ENCODE measurements at places on chromosomes 12 and 14.
A peak's percentile ranks its signal among the peaks of the same experiment; 100 is the strongest.

GRCh38 chr14:99763527-99764221, 29.5 kb upstream of the EML1 start:
- no peak for DNase-seq

DNA sequence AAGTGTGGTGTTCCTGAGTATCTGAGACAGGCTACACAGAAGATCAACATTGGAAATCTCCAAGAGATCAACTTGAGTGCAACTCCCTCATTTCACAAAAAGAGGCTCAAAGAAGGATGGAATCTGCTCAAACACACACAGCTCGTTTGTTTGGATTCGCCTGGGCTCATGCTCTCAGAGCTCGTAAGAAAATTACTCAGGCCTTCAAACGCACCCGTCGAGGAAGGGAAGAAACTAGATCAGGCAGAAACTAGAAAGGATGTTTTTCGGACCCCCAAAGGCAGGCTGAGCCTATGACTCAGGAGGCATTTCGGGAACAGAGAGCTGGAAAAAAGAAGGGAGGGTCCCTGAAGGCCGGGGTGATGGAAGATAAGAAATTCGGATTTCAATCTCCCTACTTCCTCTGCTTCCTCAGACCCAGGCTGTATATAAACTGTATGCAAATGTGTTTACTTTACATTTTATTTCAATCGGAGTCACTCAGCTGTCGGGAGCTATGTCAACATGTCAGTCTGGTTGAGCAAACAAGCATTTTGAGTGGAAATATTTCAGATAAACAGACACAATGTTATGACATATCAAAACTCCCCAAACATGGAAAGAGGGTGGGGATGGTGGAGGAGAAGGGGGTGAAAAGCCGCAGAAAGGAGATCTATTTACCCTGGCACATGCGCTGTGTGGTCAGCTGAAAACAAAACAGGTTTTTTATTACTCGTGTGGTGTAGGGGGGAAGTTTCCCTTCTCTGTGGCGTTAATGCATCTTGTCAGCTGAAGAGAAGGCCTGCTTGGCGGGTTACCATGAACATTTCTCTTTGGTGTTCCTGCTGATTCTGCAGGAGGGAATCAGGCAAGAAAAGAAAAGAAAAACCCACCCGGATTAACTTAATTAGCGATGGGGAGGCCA, 129.1 kb upstream of the TBX3 start:
- peak; percentile 6 for DNase-seq

DNA sequence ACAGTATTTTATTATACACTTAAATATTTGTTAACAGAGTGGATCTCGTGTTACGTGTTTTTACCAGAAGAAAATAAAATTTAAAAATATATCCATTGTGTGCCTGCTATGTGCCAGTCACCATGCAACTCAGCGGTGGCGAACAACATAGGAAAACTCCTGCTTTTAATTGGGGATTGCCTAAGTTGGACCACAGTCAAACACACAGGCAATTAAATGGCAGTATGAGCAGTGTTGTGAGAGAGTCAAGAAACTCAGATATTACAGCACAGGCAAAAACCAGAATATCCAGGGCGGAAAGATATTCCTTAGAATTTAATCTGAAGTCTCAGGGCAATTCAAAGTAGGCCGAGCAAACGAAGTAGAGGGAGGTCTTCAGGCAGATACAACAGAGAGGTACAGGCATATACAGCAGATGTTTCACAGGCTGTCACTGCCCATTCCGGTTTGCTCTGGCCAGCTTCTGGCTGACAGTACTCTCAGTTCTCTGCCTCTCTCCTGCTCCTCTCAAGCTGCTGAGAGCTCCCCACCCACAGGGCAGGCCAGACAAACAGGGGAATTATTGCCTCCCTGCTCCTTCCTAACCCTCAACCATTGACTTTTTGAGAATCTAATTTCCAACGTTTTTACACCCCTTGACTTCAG, 540.2 kb upstream of the TMEM132C start:
- no peak for DNase-seq

DNA sequence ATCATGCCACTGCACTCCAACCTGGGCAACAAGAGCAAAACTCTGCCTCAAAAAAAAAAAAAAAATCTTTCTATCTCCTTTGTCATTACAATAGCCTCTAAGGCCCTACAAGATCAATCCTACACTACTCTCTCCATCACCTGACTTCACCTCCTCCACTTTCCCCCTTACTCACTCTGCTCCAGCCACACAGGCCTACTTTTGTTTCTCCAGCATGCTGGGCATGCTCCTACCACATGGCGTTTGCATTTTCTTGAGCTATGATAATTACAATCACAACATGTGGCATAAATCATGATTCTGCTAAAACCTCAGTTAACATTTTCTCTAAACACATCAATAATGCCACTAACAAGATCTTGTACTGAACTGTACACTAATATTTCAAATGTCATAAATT, 7.8 kb downstream of the PPP1R13B start:
- DNase-seq, result no peak

DNA sequence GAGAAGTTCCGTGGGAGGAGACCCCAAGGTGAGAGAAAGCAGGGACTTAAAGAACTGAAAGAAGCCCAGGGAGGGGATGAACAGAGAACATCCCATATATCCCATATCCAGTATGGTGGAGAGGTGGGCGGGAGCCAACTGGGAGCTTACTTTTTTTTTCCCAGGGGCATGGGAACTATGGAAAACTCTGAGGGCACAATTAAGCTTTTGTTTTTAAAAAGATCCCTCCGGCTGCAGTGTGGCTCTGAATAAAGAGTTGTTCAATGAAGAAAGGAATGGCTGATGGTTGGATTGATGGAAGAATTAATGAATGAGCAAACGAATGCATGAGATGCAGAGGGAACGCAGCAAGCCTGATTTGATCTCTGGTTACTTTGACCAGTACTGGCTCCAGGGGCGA, 12.6 kb downstream of the NTF3 start:
- no peak for DNase-seq

GRCh38 chr12:26239122-26239851, 43.9 kb downstream of the SSPN start:
- peak; percentile 70 for DNase-seq

GRCh38 chr14:20412411-20412810, 890 bp downstream of the TEP1 start:
- DNase-seq, result no peak

DNA sequence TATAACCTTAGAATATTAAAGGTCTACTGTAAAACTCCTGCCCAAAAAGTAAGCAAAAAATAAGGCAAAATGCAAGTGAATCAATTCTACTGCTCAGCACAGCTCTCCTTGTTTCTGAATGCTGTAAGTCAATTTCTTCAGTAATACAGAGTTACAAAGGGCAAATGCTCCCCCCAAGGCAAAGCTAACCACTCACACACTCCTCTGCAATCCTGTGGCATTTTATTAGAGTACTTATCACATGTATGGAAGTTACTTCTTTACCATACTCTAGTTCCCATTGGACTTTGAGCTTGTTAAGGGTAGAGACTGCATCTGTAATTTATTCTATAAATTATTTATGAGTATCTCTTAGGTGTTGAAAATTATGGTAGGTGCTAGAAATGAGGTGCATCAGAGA, 27.2 kb downstream of the SEL1L start:
- DNase-seq, result no peak

DNA sequence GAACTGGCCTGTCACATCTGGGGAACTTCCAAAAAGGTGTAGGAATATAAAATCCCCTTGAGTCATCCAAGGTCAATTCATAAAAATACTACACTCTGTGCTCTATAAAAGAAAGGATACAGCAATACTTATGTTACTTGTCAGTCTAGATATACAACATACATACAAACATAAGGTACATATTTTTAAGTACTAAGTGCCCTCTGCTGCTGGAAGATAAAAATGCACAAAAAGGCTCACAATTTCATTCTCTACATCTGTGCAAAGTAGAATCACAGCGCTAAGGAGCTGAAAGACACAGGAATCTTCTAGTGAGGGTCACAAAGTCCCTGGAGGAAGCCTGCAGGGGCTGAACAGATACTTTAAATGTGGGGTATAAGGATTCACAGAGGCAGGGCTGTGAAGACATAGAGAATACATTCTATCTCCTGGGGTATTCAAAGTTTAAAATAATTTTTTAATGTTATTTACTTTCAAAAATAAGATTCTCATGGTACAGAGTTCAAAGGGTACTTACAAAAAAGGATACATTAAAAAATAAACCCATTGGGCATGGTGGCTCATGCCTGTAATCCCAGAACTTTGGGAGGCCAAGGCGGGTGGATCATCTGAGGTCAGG, 10.2 kb upstream of the GOLGA5 start:
- DNase-seq, result peak; percentile 17

GRCh38 chr14:89702073-89702875, 252.3 kb downstream of the EFCAB11 start:
- DNase-seq, result no peak

DNA sequence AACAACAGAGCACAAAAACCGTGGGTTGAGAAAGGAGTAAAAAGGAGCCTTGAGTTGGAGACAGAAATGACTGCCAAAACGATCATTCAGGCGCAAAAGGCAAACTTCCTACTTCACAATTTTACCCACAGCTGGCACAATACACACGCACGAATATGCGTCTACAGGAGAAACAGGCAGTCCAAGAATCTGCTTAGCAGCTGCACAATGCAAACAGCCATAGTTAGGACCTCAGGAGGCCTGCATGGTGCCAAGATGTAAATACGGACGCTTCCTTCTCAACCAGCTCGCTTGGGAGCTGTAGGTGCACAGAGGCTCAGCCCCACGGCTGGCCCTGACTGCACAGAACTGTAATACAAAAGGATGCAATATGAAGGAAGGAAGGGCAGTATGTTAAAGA, 250.1 kb upstream of the CAND1 start:
- DNase-seq, result no peak

GRCh38 chr14:60092526-60092920, 800 bp downstream of the PCNX4 start:
- peak; percentile 21 for DNase-seq

DNA sequence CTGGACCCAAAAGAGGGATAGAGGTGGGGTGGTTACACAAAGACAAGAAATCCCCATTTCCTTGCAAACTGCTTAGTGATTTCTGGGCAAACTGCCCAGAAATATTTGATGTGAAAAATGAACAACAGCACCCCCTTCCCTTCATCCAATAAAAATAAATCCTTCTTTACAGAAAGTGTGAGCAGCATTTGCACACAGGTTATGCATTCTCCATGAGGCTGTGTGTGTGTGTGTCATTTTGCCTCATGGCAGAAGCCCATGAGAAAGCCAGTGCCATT, 17.2 kb upstream of the NRXN3 start:
- DNase-seq, result no peak

GRCh38 chr12:3225154-3225795, 148.1 kb downstream of the TSPAN9 start:
- no peak for DNase-seq

DNA sequence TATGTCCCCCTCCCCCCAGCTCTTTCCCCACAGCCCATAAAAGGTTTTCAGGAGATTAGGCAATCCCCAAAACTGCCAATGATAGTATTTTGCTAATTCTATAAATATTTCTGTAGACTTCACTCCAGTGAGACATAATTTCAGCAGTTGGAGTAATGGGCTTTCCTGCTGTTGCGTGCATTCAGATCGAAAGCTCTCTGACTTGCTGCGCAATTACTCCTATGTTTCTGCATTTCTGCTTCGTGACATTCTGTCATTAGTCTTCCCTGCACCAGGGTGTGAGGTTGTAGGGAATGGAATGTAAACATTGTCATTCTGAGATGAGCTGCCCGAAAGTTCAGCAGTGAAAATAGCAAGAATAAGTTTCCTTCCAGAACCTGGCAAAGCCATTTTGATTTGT, 58.2 kb downstream of the SAMD4A start:
- DNase-seq, result peak; percentile 28

DNA sequence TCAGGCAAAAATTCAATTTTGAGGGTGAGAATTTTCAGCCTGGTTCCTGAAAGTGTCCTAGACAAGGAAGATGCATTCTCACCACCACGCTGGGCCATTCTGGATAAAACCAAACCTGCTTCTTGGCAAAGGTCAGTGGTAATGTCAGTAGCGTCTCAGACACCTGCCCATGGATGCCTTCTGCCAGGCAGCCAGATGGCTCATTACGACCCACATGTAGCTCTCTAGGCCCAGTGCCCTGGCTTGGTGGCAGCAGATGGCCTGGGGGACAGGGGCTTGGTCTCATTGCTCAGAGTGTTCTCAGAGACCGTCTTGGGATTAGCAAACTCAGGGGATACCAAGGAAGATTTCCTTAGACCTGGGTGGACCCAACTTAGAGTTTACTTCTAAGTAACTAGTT, 105.1 kb downstream of the ARF6 start:
- DNase-seq, result no peak

- DNase-seq, result no peak
Observed at GRCh38 chr12:90611048-90611447, 343.9 kb downstream of the CCER1 start.

GRCh38 chr14:102610968-102611811, 18.7 kb downstream of the RCOR1 start:
- DNase-seq, result no peak

DNA sequence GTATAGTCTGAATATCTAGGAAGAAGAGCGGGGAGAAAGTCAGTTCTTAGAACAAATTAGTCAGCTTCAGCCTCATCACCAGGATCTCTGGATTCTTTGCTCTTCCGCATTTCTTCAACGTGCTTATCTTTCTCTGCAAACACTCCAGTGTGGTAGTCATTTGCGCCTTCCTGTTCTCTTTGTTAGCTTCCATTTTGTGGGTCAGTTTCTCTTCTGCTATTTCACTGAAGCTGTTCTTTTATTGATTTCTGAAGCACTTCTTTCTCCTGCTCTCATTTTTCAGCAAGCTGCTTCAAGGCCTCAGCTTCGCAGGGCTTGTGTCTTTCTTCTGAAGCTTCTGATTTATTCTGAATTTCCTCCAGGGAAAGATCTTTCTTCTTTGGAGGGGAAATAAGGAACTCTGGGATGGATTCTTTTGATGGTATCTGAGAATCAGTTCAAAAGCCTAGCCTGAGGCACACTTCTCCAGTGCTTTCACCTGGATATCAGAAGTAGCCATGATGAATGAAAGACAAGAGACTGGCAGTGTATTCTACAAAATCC, 13.5 kb downstream of the AMN1 start:
- peak; percentile 45 for DNase-seq

- no peak for DNase-seq
Observed at GRCh38 chr14:71729596-71729995, 202.6 kb upstream of the RGS6 start.

GRCh38 chr12:131454418-131455217, 256.3 kb upstream of the SFSWAP start:
- peak; percentile 77 for DNase-seq

GRCh38 chr12:86662464-86662863, 406.3 kb upstream of the MGAT4C start:
- DNase-seq, result no peak

All from HuH-7 (cell line).